ENCODE measurements at places on chromosomes 12 and 14.

DNA sequence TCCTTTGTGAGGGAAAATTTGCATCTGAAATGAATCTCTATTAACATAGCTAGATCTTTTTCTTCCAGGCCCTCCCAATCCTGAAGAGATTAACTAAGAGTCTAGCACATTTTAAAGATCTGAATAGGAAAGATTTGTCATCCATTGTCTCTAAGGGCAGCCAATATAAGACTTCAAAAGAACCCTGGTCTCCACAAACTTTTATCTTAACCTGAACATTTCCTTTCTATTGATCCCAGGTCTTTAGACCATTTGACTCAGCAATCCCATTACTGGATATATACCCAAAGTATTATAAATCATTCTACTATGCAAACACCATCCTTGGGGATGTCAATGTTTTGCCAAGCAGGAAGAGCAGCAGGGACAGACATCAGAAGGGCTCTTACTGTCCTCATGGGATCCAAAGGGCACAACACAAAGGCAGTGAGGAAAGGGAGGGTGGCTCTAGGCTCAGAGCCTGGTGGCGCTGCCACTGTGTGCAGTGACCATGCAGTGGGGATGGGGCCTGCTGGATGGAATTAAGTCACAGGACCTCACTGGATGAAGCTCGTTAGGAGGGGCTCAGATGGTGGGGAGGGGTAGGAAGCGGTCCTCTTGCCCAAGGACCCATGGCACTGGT lies 12.7 kb upstream of the BDKRB2 start:
- DNase-seq = no peak

GRCh38 chr14:88983755-88984154 lies 159.3 kb downstream of the TTC8 start:
- DNase-seq = no peak

GRCh38 chr12:124917841-124918621 lies 3.6 kb upstream of the UBC start:
- no peak for DNase-seq

- DNase-seq = no peak
Observed at GRCh38 chr12:47841910-47842309, 22.2 kb upstream of the HDAC7 start.

- no peak for DNase-seq
Observed at GRCh38 chr12:59593761-59594160, 2.1 kb upstream of the SLC16A7 start.

DNA sequence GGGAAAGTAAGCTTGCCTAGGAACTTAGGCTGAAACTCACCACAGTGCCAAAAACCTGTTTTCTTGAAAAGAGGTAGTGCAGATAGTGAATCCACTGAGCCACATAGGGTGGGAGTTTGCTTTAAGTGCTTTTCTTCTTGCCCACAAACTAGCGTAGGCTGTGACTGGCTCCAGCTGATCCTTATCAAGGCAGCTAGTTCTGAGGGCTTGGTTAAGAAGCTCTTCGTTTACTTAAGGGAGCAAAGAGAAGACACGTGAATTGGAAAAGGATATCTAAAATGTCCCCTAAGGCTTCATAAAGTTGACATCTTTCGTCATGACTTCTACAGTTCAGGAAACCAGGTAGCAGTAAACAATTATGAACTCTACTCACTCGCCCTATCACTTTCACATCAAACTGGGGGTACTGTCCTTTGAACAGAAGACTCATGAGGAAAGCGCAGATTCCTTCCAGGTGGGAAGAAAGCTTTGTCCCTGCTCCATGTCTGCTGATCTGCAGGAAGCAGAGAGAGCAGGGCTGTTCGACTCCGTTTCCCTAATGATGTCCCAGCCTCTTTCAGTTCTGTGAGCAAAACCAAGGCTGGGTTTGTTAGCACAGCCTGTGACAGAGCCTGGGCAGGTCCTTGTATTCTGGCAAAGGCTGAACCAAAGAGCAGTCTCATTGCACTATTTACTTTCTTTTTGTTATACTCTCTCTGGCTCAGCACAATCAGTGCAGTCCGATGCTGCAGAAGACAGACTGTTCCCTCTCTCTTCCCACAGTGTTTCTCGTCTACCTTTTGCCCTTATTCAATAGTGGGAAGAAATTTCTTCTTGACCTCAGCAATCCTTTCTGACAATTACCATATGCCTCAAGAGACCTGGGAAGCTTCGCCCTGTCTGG lies 93.5 kb upstream of the ETV6 start:
- no peak for DNase-seq

DNA sequence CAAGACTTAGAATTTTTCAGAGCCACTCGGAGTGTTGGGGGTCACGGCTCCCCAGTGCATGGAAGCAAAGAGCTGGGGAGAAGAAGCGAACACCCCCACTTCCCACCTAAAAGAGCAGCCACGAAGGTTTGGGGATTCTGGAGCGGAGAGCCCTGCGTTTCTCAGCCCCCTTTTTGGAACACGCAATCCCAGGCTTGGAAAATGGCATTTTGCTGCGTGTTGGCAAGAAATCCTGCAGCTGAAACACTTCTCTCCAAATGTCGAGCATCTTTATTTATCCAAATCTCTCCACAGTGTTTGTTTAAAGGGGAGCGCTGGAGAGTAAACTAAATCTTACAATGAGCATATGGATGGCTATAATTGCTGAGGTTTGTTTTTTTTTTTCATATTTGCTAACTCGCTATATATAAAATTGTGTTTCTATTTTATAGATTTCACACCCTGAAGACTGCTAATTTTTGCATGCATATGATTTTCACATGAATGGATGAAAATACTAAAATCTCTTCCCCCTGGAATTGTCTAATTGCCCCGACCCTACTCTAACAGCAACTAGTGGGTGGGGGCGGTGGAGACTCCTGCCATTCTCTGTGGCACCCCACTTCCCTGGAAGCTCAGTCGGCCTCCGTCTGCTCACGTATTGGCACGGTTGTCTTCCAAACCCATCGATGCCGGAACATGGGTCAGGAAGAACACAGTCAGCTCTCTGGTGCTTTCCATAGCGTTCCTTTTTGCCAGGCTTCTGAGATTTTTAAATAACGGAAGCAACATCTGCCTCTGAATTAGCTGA lies 120.5 kb downstream of the GCH1 start:
- DNase-seq = no peak

- DNase-seq = no peak
Observed at GRCh38 chr12:93664573-93665138, 12.5 kb upstream of the CRADD start.

DNA sequence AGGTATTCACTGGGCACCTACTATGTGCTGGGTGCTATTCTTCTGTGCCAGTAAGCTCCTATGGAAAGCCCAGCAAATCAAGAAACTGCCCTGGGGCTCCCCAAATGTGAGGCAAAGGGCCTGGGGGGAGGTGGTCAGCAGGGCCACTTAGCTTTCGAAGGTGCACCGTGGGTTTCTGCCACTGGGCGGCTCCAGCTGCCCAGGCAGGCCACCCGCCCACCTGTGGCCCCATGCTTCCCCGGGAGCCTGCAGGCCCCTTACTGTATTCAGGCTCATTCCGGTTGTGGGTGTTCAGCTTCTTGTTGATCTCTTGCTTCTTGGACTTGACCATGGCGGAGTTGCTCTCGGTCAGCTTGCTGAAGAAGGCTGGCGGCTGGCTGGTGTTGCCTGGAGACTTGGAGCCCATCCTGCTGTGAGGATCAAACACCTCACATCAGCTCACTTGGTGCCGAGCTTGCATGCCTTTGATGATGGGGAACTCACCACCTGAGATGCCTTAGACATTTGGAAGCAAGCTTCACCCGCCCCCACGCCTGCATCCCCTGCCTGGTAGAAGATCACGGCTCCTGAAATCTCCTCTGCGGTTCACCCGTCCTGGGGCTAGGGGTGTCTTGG lies 37.3 kb downstream of the RFLNA start:
- DNase-seq = no peak

DNA sequence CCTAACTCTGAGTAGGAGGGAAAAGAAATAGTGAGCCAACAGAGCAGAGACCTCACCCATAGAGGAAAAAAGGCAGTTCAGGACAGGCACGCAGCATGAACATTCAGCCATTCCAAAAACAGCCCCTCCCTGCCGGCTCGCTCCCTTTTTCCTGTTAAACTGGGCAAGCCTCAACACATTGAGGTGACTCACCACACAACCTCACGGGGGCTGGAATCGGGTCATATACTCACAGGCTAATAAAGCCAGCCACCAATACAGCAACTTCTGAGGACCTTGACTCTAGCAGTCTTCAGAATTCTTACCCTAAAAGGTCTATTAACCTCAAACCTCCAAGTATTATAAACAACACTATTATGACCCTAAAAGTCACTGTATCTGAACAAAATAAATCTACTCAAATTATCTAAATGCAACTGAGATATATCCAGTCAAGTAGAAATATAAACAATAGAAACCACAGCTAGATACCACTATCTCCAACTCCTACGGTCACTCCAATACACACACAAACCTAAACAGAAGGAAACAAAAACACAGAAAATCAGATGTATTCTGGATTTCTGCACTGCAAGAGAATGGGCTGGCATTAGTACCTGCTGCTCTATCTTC lies 6.3 kb downstream of the YBX3 start:
- DNase-seq = no peak

DNA sequence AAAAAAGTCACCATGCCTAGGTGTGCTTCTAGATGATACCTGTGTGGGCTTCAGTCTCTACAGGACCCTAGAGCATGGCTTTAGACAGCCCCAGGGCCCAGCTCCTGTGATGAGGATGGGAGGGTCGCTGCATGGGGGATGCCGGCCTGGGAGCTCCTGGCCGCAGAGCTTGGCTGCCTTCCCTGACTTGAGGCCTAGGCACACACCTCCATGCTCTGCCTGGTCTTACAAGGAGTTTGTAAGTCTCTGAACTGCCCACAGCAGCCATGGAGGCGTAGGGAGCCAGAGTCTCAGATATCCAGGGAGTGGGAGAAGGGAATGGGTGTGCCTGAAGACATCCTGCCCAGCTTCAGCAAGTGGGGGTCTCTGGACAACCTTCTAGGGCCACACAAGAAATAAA lies 149.5 kb upstream of the MYL2 start:
- DNase-seq = no peak

DNA sequence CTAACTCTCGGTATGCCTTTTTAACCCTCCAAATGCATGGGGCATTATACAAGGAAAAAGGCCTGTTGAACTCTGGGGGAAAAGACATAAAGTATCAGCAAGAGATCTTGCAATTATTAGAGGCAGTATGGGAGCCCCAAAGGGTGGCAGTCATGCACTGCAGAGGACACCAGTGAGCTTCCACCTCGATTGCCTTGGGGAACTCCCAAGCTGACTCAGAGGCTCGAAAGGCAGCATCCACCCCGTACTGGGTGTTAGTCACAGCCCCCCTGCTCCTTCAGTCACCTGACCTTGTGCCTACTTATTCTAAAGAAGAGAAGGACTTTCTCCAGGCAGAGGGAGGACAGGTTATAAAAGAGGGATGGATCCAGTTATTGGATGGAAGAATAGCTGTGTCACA lies 781.4 kb upstream of the TMEM132C start:
- no peak for DNase-seq

- DNase-seq = no peak
Observed at GRCh38 chr12:87152841-87153528, 876.2 kb downstream of the C12orf50 start.

- no peak for DNase-seq
Observed at GRCh38 chr12:58873496-58873895, 46.8 kb downstream of the LRIG3 start.

- DNase-seq = no peak
Observed at GRCh38 chr12:91370086-91370868, 187.7 kb upstream of the DCN start.

DNA sequence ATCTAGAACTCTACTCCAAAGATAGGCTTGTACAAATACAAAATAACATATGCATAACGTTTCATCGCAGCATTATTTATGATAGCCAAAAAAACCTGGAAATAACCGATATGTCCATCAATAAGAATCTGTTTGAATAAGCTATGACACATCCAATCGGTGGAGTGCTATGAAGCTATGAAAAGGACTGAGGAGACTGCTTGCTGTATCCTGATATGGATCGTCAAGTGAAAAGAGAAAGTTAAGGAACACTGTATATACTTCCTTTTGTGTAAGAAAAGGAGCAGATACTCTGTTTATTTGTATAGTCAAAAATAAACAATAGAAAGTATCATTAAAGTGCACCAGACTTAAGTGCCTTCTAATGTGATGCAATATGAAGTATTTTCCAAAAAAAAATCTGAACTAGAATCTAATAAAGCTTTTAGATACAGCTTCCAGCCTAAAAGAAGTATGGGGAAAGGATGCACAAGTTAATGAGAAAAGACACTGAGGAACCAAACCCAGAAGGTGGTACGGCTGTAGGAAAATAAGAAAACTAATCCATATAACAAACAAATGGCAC lies 645 bp upstream of the KLHDC1 start:
- no peak for DNase-seq

DNA sequence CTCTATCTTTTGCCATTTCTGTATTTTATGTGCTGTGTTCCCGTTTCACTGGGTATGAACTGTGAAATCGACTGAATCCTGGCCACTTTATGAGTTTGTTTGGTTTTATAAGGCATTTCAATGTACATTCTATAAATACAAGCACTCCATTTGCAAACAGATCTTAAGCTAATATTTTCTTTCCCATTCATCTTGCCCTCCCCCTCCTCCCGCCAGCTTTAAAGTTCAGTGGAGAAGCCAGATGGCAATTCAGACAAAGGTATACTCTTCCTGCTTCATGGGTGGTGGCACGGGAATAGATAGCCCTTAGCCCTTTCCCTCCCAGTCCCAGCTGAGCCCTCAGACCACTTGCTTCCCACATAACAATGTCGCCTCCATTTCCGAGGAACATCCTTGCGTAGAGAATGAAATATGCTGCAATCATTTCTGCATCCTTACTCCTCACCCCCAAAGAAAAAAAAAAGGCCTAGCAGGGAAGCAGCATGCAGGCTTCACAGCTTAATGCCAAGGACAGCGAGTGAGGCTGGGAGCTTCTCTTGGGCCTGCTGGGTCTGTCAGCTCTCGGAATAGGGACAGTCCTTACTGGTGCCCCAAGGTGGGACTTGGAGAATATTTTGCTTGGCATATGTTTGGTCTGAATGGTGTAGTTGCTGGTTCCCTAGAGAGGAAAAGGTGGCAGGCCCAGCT lies 52.8 kb upstream of the SRSF5 start:
- no peak for DNase-seq

GRCh38 chr14:41743140-41743539 lies 136.5 kb downstream of the LRFN5 start:
- no peak for DNase-seq

Data from activated CD8-positive, alpha-beta memory T cell treated with anti-CD3 and anti-CD28 coated beads for 4 hours (primary cell).